NCI-H226 (cell line): ENCODE measurements at places on chromosomes 1 and 21.

DNA sequence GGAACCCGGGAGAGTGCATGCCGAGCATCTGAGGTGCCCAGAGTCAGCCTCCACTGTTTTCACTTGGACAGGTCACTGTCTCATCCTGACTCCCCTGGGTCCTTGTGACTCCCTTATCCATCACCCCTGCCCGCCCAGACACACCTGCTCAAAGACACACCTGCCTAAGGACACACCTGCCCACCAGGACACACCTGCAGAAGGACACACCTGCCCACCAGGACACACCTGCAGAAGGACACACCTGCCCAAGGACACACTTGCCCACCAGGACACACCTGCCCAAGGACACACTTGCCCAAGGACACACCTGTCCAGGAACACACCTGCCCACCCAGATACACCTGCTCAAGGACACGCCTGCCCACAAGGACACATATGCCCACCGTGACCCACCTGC, 70.8 kb upstream of the ARHGEF16 start:
- no peak for DNase-seq

DNA sequence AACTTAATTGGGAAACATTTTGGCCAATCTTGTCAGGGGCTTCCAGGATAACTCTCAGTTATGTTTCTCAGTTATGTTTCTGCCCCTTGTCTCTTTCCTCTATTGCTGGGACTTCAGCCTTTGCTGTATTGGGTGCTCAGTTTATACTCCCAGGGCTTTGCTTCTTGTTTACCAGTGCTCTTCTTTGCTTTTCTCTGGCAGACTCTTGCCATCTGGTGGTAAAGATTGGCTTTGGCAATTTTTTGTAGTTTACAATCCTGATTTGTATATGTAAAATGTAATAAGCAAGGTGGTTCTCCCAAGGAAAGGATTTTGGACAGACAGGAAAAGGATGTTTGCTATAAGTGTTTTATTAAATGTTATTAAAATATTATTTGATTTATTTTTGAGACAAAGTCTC, 37.9 kb downstream of the FABP3 start:
- DNase-seq = peak; percentile 8

DNA sequence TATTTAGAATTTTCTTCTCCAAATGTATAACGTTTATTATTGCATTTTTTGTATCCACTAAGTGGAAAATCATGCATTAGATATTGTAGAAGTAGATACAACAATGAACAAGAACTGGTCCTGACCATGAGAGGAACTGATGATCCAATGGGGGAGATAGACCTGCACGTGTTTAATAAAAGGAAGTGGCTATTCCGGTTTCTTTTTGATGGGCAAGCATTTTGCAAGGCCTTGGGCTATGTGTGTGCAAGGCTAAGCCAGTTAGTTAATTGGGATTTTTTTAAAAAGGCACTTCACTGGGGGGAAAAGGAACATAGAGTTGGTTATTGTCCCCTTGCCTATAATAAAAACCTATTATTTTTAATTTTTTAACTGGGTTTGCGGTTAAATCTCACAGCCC, 961 bp upstream of the VCAM1 start:
- DNase-seq = no peak

GRCh38 chr1:111471012-111471411, 2.8 kb upstream of the C1orf162 start:
- no peak for DNase-seq

- peak; percentile 50 for DNase-seq
Observed at GRCh38 chr1:23273450-23274133, 56.3 kb upstream of the HTR1D start.

DNA sequence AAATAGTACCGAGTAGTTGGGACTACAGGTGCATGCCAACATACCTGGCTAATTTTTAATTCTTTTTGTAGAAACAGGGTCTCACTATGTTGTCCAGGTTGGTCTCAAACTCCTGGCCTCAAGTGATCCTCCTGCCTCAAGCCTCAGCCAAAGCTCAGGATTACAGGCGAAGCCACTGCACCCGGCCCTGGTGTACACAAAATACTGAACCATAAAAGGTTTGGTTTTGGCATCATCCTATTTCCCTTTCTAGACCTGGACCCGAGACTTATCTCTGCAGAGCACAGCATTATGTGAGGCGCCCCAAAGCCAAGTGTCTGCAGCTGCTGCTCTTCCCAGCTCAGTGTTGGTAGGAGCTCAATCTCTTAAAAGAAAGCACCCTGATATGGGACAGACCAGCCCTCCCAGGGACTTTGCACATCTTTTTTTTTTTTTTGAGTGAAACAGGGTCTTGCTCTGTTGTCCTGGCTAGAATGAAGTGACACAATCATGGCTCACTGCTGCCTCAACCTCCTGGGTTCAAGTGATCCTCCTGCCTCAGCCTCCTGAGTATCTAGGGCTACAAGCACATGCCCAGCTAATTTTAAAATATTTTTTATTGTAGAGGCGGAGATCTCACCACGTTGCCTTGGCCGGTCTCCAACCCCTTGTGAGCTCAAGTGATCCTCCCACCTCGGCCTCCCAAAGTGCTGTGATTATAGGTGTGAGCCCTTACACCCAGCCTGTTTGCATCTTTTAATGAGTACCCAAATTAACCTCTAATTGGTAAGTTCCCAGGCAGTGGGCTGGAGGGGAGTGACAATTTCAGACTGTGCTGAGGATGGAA, 20.4 kb downstream of the TEX35 start:
- DNase-seq = no peak

- no peak for DNase-seq
Observed at GRCh38 chr21:31905503-31906451, 33.0 kb downstream of the HUNK start.

- no peak for DNase-seq
Observed at GRCh38 chr1:15515022-15515663, 8.9 kb downstream of the CASP9 start.

- DNase-seq = no peak
Observed at GRCh38 chr1:231958448-231958847, 331.9 kb downstream of the DISC1 start.

- DNase-seq = no peak
Observed at GRCh38 chr1:73784026-73784425, 413.9 kb downstream of the LRRIQ3 start.

GRCh38 chr1:8525558-8526275, 207.8 kb downstream of the SLC45A1 start:
- peak; percentile 95 for DNase-seq

DNA sequence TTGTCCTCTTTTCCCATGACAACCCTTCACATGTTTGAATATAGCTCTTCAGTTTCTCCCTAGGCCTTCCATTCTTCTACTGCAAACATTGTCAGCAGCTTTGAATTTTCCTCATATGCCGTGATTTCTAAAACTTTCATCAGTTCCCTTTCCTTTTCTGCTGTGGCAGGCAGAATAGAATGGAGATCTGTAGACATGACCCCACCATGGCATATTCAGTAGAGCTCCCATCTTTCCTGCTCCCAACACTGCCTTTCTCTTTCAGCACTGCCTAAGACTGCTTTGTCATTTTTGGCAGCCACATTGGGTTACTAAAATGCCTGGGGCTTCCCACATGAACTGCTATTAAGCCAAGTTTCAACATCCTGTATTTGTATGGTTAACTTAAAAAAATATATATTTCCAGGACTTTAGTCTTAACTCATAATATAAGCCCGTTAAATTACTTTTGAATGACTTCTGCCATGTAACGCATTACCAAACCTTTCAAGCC, 60.9 kb downstream of the TBX19 start:
- peak; percentile 16 for DNase-seq

DNA sequence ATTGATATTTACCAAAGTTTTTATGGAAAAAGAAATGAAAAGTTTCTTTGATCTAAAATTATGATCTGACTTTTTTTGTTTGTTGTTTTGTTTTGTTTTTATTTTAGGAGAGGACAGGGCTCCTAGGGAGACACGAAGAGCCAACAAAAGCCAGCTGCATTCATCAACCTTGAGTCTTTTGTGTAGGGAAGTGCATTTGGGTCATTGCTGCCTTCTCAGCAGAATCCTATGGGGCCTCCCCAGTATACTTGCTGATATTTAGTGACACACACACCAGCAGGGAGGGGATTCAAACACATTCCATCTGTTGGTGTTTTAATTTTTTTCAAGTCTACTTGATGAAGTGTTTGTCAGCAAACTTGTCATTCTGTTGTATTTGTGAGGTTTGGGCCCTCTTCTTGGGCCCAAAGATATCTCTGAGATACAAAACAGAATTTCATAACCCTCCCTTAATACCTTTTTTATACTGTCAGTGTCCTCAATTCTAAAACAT, 203.5 kb downstream of the NTNG1 start:
- no peak for DNase-seq

GRCh38 chr1:101566883-101567538, 330.2 kb downstream of the S1PR1 start:
- no peak for DNase-seq

GRCh38 chr21:25550352-25551120, 56.7 kb downstream of the MRPL39 start:
- DNase-seq = no peak

DNA sequence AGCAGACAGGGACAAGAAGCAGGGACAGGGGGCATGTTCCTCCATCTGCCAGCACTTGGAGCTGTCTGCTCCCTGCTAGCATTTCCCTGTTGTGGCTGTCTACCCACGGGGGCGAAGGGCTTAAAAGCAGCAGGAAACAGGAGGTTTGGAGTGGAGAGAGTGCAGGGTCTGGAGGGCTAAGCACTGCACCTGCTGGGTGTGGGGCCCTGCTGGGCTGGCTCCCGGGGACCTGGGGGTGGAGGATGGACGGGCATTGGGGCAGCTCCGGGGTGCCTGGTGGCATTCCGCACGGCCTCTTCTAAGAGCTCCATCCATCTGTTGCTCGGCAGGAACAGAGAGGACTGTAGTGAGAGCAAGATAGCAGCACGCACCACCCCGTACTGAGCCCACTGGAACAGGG, 21.2 kb downstream of the LRRC71 start:
- no peak for DNase-seq

GRCh38 chr1:35509558-35509957, 47.6 kb downstream of the KIAA0319L start:
- no peak for DNase-seq

- no peak for DNase-seq
Observed at GRCh38 chr1:211344152-211344618, 17.6 kb downstream of the TRAF5 start.
